ENCODE measurements at places on chromosomes 5 and 9. TPM values are rescaled to one million over a fixed set of nuclear protein-coding genes. Genes with fewer than 3 reads are reported as not detected.

ADAMTSL1 gene
- total RNA-seq: 60.6 TPM

PCDHA5 gene
- total RNA-seq: 0.11 TPM

SMARCA2 gene
- total RNA-seq: 61.6 TPM

LPAR1 gene
- total RNA-seq: 103 TPM

IL5 gene
- total RNA-seq: not detected

DMRT2 gene
- total RNA-seq: 0.62 TPM

SCGB3A1 gene
- total RNA-seq: not detected

CDHR2 gene
- total RNA-seq: not detected

SLCO6A1 gene
- total RNA-seq: not detected

ERAP2 gene
- total RNA-seq: 50.8 TPM

TAF11L10 gene
- not detected for total RNA-seq

ELP1 gene
- 53.3 TPM for total RNA-seq

SLC2A8 gene
- total RNA-seq: 9.4 TPM

CDX1 gene
- 0.12 TPM for total RNA-seq

AK8 gene
- total RNA-seq: 0.75 TPM

RUFY1 gene
- total RNA-seq: 81.6 TPM

TMEM174 gene
- total RNA-seq: not detected

OTP gene
- total RNA-seq: not detected

All from uterine smooth muscle cell (primary cell).